ENCODE measurements at places on chromosomes 4 and X.

- no peak for DNase-seq
These were observed 3.2 kb downstream of the MAPK10 start for GRCh38 chr4:86356425-86357210.

GRCh38 chr4:87274803-87275202 is 47.9 kb downstream of the HSD17B13 start:
- DNase-seq: no peak

- DNase-seq: no peak
These were observed 8.7 kb upstream of the TIMP1 start for GRCh38 chrX:47573341-47574075.

GRCh38 chr4:180925805-180926204 is 1317.4 kb upstream of the TENM3 start:
- DNase-seq: no peak

DNA sequence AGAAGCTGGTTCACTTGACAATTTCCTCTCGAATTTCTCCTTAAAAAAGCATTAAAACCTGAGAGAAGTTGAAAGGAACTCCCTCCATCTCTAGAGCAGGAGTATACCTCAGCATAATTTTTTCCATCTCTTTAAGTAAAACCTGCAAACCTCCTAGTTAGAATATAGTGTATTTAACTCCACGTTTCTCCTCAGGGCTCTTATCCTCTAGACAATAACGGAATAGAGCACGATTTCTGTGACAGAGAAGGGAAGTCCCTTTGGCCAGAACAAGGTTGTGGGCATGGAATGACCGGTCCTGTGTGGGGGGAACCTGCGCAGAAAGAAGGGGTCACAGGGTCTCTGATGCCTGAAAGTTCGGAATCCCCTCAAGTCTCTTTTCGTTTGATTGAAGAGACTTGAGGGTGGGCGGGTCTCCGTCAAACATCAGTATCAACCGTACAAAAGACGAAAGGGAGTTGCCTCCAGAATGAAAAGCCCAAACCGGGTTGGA is 697 bp downstream of the ZNF280C start:
- DNase-seq: no peak

Measured in CD4-positive, alpha-beta T cell treated with Interleukin-12 subunit alpha and Interleukin-12 subunit beta, for 1 hour (primary cell).